Right ventricle myocardium inferior (tissue), 1 donor: ENCODE measurements at places on chromosomes 1 and 21.
A peak's percentile ranks its signal among the peaks of the same experiment; 100 is the strongest.

DNA sequence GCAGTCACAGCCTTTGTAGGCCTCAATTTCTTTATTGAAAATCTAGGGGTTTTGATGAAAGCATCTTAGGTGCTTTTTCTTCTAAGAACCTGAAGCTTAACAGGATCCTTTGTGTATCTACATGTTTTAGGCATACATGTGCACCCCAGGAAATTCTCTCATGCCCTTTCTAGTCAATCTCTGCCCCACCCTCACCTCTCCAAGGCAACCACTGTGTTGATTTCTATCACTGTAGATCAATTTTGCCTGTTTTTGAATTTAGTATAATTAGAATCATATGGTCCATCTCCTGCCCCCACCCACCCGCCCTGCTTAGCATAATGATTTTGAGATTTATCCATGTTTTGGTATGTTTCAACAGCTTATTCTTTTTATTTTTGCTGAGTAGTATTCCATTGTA is 19.4 kb downstream of the VANGL1 start:
- DNase-seq: no peak

GRCh38 chr1:9558946-9559545 is 19.8 kb downstream of the SLC25A33 start:
- no peak for DNase-seq

DNA sequence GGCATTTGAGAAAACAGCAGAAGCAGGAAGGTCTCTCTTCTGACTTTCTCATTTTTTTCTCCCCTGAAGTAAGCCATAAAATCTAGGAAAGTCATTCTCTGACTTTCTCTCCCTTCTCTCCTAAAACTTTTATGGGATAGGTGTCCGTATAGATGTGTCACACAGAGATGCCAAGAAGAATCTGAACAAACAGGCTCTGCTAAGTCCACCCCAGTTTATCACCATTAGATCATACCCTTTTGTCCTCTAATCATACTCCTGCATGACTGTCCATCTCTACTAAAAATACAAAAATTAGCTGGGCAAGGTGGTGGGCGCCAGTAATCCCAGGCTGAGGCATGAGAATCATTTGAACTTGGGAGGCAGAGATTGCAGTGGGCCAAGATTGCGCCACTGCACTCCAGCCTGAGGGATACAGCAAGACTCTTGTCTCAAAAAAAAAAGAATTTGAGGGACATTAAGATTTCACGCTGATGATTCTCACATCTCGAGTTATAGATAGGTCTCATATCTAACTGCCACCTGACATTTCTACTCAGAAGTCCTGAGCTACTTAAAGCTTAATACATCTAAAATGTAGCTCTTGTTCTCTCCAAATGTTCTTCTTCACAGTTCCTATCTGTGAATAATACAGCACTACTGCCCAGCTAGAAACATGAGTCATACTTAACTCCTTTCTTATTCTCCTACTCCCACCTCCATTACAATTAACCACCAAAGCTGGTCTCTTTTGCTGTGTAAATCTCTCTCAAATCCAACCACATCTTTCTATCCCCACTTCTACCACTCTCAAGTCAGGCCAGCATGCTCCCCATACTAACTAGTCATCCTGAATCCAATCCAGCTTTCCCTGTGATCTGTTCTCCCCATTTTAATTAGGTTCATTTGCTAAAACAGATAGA is 47.7 kb downstream of the ZNF644 start:
- DNase-seq: no peak

DNA sequence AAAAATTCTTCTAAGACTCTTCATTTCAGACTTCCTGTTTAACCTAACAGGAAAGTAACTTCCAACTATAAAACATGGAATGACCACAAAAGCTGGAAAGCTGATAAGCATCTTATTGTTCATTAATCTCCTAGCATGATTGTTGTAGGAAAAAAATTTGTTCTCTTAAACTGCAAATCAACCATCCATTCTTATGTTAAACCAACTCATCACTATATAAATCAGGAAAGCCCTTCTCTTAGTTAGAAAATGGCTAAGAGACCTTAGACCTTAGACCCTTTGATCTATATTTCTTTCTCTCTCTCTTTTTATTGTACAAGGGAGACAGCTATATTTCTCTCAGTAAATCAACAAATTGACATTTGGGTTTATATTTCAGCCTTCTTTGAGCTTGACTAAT is 101.4 kb downstream of the UBE2U start:
- no peak for DNase-seq

GRCh38 chr1:38030596-38031512 is 15.7 kb downstream of the POU3F1 start:
- DNase-seq: no peak

- DNase-seq: no peak
Measured at GRCh38 chr1:82329226-82329625, 528.5 kb downstream of the ADGRL2 start.

DNA sequence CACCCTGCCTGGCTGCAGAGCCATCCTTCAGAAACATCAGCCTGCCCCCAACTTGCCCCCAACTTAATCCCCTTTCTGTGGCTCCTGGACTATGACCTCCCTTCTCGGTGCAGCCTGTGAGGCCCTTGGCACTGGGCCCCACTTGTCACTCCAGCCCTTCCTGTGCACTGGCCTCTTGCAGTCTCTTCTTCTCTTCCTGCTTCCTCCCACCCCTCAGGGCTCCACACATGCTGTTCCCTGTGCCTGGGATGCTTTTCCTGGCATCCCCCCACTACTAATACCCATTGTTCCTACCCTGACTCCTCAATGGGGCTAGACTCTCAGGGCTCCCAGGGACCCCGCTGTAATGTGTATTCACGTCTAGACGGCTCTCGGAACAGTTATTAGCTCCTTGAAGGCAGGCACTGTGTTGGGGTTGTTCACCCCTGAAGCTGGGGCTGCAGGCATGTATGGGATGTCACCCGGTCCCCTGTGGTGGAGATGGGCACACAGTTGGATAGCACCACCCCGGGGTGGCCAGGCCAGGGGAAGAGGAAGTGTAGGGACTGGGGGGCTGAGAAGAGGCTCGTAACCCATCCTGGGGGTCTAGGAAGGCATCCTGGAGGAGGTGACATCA is 4.5 kb downstream of the LDLRAD1 start:
- DNase-seq: no peak

DNA sequence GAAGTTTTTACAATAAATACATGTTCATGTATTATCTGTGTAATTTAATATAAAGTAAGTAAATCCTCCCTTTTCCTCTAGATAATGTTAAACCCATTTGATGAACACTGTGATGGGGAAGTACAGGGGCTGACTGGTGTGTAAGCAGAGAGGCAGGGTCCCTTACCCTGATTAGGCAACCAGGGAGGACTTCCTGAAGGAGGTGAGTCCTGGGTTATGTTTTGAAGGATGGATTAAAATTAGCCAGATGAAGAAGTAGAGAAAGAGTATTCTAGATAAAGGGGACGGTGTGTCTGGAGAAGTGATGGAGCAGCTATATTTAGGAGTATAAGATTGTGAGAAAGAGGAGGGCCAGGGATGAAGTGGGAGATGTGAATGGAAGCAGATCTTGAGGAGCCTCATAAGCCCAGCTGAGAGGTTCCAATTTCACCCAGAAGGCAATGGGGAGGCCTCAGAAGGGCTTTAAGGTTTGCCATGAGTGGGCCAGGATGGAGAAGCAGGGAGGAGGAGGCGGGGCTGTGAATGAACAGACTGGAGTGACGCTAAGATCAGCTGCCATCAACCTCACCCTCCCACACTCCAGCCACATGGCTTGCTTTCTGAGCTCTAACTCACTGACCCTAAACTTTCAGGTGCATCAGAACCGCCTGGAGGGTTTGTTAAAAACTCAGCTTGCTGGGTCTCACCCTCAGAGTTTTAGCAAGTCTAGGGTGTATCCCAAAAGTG is 30.9 kb upstream of the ID3 start:
- no peak for DNase-seq

DNA sequence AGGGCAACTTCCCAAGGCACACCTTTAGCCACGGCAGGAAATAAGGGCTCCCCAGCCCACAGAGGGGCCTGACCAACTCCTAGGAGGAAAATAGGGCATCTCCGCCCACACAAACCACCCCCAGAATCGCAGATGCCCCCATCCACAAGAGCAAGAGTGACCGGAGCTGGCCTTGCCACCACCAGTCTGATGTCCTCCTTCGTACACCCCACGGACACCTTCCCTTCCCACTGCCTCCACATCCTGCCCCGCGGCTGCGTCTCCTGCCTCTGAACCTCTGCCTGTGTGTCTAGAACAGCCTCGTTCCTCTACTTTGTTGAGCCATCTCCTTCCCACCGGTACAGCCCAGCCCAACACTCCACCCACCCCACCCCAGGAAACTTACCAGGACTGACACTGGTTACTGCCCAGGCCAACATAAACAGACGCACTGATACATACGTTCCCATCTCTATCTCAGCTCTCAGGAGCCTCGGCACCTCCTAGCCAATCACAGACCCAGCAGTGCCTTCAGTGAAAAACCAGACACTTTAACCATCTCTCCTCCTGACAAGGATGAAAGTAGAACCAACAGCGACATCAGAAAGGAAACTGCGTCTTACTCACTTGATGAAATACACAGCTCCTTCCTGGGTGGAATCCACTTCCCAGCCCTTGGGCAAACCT is 7.6 kb upstream of the PLEKHA6 start:
- no peak for DNase-seq

DNA sequence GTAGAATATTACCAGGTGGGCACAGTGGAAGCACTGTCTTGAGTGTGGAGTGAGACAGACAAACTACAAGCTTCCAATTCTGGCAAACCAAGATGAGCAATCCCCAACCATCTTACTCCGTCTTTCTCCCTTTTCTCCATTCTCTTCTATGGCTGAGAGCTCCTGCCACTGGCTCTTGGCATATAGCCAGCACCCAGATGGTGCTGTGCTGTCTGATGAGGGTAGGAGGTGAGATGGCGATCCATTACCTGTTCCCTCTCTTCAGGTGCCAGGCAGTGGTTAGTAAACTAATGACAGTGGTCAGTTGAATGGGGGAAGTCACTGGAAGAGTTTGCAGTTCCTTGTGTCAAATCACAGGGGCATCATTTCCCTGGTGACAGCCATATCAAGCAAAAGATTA is 108.4 kb downstream of the FNBP1L start:
- no peak for DNase-seq

- DNase-seq: no peak
Measured at GRCh38 chr1:170131450-170131849, 14.3 kb upstream of the NTMT2 start.

- DNase-seq: no peak
Measured at GRCh38 chr1:231037585-231038517, 2.2 kb downstream of the FAM89A start.

DNA sequence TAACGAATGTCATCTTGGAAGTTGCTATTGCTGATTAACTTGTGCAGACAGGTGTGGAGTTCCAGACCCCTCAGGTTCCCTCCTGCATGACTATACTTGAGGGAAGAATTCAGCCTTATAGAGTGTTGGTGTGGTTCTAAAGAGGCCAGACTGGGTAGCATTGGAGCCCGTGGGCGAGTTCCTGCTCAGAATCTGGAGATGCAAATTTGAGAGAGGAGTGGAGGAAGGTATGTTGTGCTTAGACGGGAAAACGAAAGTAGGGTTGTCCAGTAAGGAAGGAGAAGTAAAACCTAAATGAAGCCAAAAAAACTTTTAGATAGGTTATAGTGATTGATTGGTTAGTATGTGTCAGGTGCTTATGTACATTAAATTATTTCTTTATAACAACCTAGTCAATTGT is 79.2 kb downstream of the ZNF326 start:
- no peak for DNase-seq

DNA sequence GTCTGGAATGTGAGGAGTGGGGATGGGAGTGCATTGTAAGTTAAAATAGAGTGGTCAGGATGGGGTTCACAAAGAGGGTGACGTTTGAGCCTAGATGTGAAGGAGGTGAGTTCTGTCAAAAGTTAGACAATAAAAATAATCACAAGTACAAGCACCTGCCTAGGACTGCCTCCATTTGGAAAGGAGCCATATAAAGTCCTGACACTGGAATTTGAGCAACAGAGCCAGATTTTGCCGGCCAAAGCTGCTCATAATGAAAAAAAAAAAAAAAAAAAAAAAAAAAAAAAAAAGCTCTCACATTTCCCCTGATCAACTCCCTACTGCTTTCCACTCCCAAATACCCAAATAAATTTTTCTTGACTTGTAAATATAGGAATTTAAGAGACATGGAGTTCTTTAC is 4.1 kb downstream of the PALMD start:
- DNase-seq: no peak

- DNase-seq: no peak
Measured at GRCh38 chr1:116259663-116260062, 113.4 kb upstream of the ATP1A1 start.

- peak; percentile 65 for DNase-seq
Measured at GRCh38 chr1:18901147-18901951, 1.0 kb downstream of the ALDH4A1 start.

DNA sequence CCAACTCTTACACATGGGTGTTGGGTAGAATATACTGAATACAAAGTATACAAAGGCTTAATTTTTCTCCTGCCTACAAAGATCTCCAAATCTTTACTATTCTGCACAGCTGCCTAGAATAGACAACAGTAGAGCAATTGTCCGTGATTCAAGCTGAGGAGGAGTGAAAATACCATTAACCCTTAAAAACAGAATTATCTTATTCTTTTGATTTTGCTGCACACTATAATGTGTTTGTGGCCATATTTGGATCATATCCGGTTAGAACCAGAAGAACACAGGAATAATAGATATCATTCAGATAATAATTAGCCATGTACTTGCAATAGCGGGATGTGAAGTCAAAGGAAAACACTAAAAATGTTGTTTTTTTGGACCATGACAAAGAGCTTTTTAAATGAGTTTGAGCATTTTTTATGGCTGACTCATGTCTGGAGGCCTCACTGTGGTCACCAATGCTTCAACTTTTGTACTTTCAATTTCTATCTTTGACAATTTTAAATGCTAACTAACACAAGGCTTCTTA is 197.6 kb upstream of the FOXD3 start:
- DNase-seq: no peak

- peak; percentile 25 for DNase-seq
Measured at GRCh38 chr21:44357064-44357837, 3.8 kb downstream of the TRPM2 start.

- DNase-seq: peak; percentile 62
Measured at GRCh38 chr1:39081271-39082009, 55.3 kb downstream of the NDUFS5 start.

DNA sequence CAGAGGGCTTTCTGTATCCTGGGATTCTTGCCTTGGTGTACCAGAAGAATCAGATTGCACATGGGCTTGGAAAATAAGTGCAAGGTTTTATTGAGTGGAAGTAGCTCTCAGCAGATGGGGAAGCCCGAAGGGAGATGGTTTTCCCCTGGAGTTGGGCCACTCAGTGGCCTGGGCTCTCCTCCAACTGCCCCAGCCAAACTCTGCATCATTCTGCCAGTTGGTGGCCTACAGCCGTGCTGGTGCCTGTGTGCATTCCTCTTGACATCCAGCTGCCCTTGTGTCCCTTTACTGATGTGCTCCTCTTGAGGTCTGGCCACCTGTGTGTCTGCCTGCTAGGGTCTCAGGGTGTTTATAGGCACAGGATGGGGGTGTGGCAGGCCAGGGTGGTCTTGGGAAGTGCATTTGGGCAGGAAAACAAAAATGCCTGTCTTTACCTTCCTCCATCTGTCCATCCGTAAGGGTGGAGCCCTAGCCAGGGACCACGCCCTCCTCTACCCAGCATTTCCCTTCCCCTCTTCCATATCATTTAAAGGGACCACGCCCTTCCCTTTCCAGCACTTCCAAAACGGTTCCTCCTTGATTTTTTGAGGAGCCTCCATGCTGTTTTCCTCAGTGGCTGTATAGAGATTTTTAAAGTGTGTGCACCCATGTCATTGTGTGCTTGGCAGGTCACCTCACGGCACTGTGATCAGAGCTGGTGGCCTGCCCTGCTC is 18.9 kb downstream of the SNAP47 start:
- DNase-seq: no peak
